ENCODE measurements at places on chromosomes 1 and 21. TPM values are rescaled to one million over a fixed set of nuclear protein-coding genes. Genes with fewer than 3 reads are reported as not detected.

- DNase-seq: no peak
- H3K4me3 ChIP-seq: no peak overlapping the region
- no peaks in the 10 kb centered on the region for H3K36me3 ChIP-seq
- H3K27ac ChIP-seq: no peak overlapping the region
- no peaks in the 10 kb centered on the region for H3K4me1 ChIP-seq
- H3K27me3 ChIP-seq: no peaks in the 10 kb centered on the region
These were observed 8.8 kb upstream of the JAK1 start for GRCh38 chr1:64975127-64975526.

GRCh38 chr1:106393046-106393445 lies 663.4 kb upstream of the PRMT6 start:
- H3K4me3 ChIP-seq: no peak overlapping the region
- no peaks in the 10 kb centered on the region for H3K36me3 ChIP-seq

- H3K27ac ChIP-seq: no peak overlapping the region
- H3K4me1 ChIP-seq: peaks cover 4% of the 10 kb centered on the region
- DNase-seq: no peak
- H3K36me3 ChIP-seq: no peaks in the 10 kb centered on the region
These were observed 27.2 kb upstream of the ITLN2 start for GRCh38 chr1:160981584-160982411.

DNA sequence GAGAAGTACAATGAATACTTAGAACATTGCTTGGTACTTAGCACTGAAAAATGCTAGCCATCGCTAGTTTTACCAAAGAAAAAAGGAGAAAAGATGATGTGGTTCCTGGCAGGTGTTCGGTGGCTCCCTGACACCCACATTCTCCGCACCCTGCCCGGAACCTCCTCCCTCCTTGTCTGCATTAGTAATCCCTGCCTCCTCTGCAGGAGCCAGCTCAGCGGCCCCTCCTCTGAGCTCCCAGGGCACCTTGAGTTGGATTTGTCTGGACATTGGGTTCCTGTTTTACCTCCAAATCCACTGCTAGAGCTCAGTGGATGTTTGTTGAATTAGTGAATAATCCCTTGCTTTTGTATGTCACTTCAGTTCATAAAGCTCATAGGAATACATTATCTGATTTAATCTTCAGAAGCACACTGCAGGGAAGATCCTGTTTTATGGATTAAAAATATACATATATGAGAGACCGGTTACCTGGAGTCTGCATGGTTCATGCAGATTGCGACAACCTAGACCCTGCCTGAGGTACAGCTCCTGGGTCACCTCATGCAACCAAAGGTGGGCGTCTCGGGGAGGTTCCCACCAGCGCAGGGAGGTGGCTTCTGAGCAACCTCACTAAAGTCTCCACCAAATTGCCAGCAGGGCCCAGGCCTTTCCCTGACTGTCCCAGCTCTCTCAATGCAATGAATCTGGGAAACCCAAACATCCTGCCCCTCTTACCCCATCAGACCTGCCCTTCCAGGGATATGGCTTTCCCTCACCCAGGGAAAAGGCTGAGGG lies 24.2 kb downstream of the PCAT6 start:
- no peak overlapping the region for H3K27ac ChIP-seq
- H3K27me3 ChIP-seq: no peaks in the 10 kb centered on the region
- H3K36me3 ChIP-seq: no peaks in the 10 kb centered on the region
- H3K4me3 ChIP-seq: no peak overlapping the region
- DNase-seq: no peak
- peaks cover 35% of the 10 kb centered on the region for H3K4me1 ChIP-seq

GRCh38 chr21:19700476-19700875 lies 1296.9 kb upstream of the TMPRSS15 start:
- no peaks in the 10 kb centered on the region for H3K27me3 ChIP-seq
- DNase-seq: no peak
- no peaks in the 10 kb centered on the region for H3K36me3 ChIP-seq
- no peaks in the 10 kb centered on the region for H3K4me1 ChIP-seq

DNA sequence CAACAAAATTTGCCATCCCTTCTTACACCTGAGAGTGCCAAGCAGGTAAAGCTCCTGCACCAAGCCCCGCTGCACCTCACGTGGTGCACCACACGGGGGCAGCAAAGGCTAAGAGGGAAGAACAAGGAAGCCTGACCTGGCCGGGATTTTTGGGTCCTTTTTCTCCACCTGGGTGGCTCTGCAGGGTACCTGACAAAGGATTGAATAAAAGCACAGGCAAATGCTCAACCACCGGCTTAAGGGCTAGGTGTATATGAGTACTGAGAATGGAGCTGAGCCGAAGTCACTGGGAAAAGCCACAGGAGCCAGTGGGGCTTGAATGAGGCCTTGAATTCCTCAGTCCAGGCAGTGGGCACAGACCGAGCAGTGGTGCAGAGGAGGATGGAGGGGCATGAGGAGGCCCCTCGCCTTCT lies 36.4 kb downstream of the ZNF697 start:
- no peaks in the 10 kb centered on the region for H3K27me3 ChIP-seq
- H3K4me1 ChIP-seq: no peaks in the 10 kb centered on the region
- H3K36me3 ChIP-seq: no peaks in the 10 kb centered on the region
- H3K4me3 ChIP-seq: no peak overlapping the region
- DNase-seq: no peak

GRCh38 chr1:184390889-184391288 lies 4.1 kb downstream of the C1orf21 start:
- no peaks in the 10 kb centered on the region for H3K36me3 ChIP-seq
- peaks cover 3% of the 10 kb centered on the region for H3K27me3 ChIP-seq
- no peak overlapping the region for H3K4me3 ChIP-seq
- peaks cover 9% of the 10 kb centered on the region for H3K4me1 ChIP-seq
- no peak for DNase-seq

DNA sequence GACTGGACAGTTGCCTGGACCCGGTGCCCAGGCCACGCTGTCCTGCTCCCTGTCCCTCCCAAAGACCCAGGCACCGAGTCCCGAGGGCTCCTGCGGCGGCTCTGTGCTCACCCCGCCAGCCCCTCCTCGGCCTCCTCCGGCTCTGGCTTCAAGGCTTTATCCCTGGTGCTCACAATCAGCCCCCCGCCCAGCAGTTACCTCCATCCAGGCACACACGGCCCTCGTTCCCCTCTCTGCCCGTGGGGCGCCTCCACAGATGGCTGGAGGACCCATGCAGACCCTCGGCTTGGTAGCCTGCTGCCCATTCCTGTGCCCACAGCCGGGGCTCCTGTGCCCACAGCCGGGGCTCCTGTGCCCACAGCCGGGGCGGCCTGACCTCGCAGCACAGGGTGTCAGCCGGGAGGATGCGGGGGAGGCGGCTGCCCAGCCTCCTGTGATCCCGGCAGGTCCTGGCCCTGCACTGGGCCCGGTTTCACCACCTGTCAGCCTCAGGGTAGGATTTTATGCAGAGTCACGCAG lies 52.3 kb upstream of the COL18A1 start:
- H3K27me3 ChIP-seq: no peaks in the 10 kb centered on the region
- no peak overlapping the region for H3K4me3 ChIP-seq
- H3K36me3 ChIP-seq: no peaks in the 10 kb centered on the region
- DNase-seq: no peak

DNA sequence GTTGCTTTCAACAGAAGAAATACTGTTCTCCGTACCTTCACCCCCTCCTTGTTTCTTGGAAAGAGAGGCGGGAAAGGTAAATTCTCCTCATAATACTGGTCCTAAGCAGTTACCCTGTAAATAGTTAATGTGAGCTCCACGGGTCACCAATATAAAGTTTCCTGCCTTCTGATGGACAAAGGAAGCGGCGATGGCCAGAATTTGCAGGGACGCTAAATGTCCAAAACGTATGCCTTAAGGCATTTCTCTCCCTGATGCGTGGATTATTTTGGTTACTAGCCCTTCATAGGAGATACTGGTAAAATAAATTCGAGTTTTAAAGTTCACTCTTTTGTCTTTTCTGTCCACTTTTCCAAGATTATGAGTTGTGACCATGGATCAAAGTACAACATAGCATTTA lies 898 bp upstream of the PTGS2 start:
- no peak for DNase-seq
- no peak overlapping the region for H3K27ac ChIP-seq
- peaks cover 7% of the 10 kb centered on the region for H3K27me3 ChIP-seq
- H3K4me3 ChIP-seq: no peak overlapping the region
- no peaks in the 10 kb centered on the region for H3K36me3 ChIP-seq

GRCh38 chr21:27681841-27682240 lies 715.0 kb upstream of the ADAMTS5 start:
- no peak overlapping the region for H3K27ac ChIP-seq
- H3K4me1 ChIP-seq: no peaks in the 10 kb centered on the region
- no peaks in the 10 kb centered on the region for H3K36me3 ChIP-seq
- no peaks in the 10 kb centered on the region for H3K27me3 ChIP-seq
- no peak for DNase-seq

GRCh38 chr1:247370786-247371732 lies 39.4 kb upstream of the ZNF496 start:
- no peaks in the 10 kb centered on the region for H3K36me3 ChIP-seq
- DNase-seq: no peak
- H3K4me3 ChIP-seq: no peak overlapping the region
- H3K27me3 ChIP-seq: no peaks in the 10 kb centered on the region

- no peaks in the 10 kb centered on the region for H3K36me3 ChIP-seq
- no peaks in the 10 kb centered on the region for H3K27me3 ChIP-seq
- no peak overlapping the region for H3K4me3 ChIP-seq
These were observed 8.0 kb upstream of the IFNLR1 start for GRCh38 chr1:24195136-24195535.

DNA sequence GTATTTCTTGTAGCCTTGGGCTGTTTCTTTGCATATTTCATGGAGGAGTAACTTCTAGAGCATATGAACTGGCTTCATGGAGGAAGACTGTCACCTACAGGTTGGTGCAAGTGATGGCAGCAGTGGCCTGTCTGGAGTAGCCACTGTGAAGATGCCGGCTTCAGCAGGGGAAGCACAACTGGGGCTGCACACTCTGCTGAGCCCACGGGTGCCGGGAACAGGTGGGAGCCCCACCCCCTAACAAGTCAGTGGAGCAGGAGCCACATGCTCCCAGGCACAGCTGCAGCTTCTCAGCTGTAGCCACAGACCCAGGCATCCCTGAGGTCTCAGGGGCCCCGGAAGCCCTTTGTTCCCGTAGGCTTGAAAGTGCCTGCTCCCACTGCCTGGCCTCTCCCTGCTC lies 43.2 kb upstream of the C1orf185 start:
- peak; percentile 20 for DNase-seq
- no peaks in the 10 kb centered on the region for H3K4me1 ChIP-seq
- no peak overlapping the region for H3K4me3 ChIP-seq
- H3K27ac ChIP-seq: no peak overlapping the region
- peaks cover 3% of the 10 kb centered on the region for H3K27me3 ChIP-seq

GRCh38 chr1:1920057-1920607 lies 1.1 kb upstream of the TMEM52 start:
- H3K27ac ChIP-seq: peak overlapping the region; percentile 36
- H3K4me1 ChIP-seq: peaks cover 17% of the 10 kb centered on the region
- no peak for DNase-seq
- H3K27me3 ChIP-seq: no peaks in the 10 kb centered on the region
- H3K4me3 ChIP-seq: peak overlapping the region; percentile 68
- no peaks in the 10 kb centered on the region for H3K36me3 ChIP-seq

DNA sequence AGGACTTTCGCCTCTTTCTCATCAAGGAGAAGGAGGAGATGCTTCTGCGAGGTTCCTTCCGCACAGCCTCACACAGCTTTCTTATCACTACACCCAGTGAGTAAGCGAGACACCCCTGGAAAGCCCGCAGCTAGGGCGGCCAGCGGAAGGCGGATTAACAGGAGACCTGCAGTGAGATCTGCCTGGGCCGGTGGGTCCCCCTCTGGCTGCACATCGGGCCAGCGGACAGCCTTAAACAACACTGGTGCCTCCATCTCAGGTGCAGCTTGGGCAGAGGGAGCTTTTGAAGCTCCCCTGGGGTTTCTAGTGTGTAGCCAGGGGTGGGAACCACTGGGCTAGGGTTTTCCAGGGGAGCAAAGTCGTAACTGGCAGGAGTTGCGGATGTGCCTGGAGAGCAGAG lies 17.5 kb upstream of the MTARC1 start:
- H3K36me3 ChIP-seq: no peaks in the 10 kb centered on the region
- no peak overlapping the region for H3K27ac ChIP-seq
- no peaks in the 10 kb centered on the region for H3K27me3 ChIP-seq
- H3K4me1 ChIP-seq: no peaks in the 10 kb centered on the region
- DNase-seq: no peak

DNA sequence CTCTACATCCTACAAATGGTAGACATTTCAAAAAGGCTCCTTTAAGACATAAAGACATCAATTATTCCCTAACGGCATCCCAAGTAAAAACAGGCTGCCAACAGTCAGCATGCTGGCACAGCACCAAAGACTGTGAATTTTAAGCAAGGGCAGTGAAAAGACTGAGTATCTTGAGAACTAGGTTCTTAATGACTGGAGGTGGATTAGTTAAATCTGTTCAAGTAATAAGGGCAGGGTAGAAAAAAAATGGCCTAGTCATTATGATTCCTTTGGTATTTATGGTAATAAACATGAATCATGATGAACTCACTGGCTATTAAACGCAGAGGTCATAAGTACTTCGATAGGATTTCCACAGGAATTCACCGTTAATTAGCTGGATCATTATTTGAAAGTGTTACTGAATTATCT lies 75.2 kb downstream of the KIFAP3 start:
- no peaks in the 10 kb centered on the region for H3K4me1 ChIP-seq
- H3K27ac ChIP-seq: no peak overlapping the region
- DNase-seq: no peak

- no peaks in the 10 kb centered on the region for H3K4me1 ChIP-seq
- no peak overlapping the region for H3K4me3 ChIP-seq
- no peak for DNase-seq
- H3K27me3 ChIP-seq: no peaks in the 10 kb centered on the region
- no peak overlapping the region for H3K27ac ChIP-seq
- H3K36me3 ChIP-seq: no peaks in the 10 kb centered on the region
These were observed 23.0 kb downstream of the SPATA46 start for GRCh38 chr1:162353702-162354101.

DNA sequence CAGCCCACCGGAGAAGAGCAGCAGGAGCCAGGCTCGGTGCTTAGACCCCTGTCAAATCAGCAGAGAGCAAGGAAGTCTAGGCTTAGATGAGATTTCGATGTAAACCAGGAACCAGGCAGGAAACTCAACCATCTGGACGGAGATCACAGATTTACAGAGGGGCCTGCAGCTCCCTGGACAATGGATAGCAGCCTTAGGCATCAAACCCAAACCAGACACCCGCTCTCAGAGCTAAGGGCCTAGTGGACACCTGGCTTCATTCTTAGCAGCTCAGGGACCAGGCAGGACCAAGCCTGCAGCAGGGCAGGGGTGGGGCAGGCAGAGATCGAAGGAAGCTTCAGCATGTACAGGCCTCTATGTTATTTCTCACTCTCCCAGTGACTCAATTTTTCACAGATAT lies 127.8 kb upstream of the FMN2 start:
- no peaks in the 10 kb centered on the region for H3K36me3 ChIP-seq
- no peak overlapping the region for H3K27ac ChIP-seq
- H3K27me3 ChIP-seq: no peaks in the 10 kb centered on the region
- H3K4me3 ChIP-seq: no peak overlapping the region
- H3K4me1 ChIP-seq: no peaks in the 10 kb centered on the region
- DNase-seq: no peak

GRCh38 chr1:203631946-203632345 lies 5.3 kb downstream of the ATP2B4 start:
- DNase-seq: no peak
- H3K27ac ChIP-seq: peak overlapping the region; percentile 2

Gene KCNT2
- total RNA-seq: not detected

Gene CRTC2
- 112 TPM for total RNA-seq

Gene KCNJ6
- total RNA-seq: not detected

Gene GPBP1L1
- 187 TPM for total RNA-seq

Gene KANK4
- total RNA-seq: not detected

Gene BNIPL
- total RNA-seq: 4.6 TPM

Gene TRIM63
- total RNA-seq: not detected

Gene VAV3
- total RNA-seq: 1.6 TPM

Gene KIF21B
- 90.3 TPM for total RNA-seq

Gene CYP4B1
- total RNA-seq: not detected

Gene TRAF3IP3
- total RNA-seq: 574 TPM

Measured in CD4-positive, alpha-beta memory T cell (primary cell).